ENCODE measurements at places on chromosomes 7 and 10.

GRCh38 chr10:108601851-108602250 lies 1321.5 kb downstream of the XPNPEP1 start:
- DNase-seq: no peak

- no peak for DNase-seq
Measured at GRCh38 chr10:27020243-27020642, 80.1 kb downstream of the ANKRD26 start.

DNA sequence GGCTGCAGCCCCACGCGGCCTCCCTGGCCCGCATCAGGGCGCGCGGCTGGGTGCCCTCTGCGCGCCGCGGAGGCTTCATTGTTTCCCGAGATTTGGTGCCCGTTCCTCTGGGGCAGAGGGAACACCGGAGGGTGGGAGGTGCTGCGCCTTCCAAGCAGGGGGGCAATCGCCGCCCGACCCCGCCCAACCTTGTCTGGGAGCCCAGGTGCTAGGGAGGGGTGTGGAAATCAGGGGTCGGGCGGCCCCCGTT lies 1.0 kb upstream of the NRP1 start:
- DNase-seq: no peak

- no peak for DNase-seq
Measured at GRCh38 chr10:27717861-27718260, 27.8 kb downstream of the MKX start.

- DNase-seq: no peak
Measured at GRCh38 chr10:81995254-81995653, 120.3 kb downstream of the NRG3 start.

- DNase-seq: no peak
Measured at GRCh38 chr7:30931161-30931928, 19.7 kb downstream of the AQP1 start.

GRCh38 chr7:91137788-91138368 lies 126.4 kb upstream of the FZD1 start:
- DNase-seq: no peak

DNA sequence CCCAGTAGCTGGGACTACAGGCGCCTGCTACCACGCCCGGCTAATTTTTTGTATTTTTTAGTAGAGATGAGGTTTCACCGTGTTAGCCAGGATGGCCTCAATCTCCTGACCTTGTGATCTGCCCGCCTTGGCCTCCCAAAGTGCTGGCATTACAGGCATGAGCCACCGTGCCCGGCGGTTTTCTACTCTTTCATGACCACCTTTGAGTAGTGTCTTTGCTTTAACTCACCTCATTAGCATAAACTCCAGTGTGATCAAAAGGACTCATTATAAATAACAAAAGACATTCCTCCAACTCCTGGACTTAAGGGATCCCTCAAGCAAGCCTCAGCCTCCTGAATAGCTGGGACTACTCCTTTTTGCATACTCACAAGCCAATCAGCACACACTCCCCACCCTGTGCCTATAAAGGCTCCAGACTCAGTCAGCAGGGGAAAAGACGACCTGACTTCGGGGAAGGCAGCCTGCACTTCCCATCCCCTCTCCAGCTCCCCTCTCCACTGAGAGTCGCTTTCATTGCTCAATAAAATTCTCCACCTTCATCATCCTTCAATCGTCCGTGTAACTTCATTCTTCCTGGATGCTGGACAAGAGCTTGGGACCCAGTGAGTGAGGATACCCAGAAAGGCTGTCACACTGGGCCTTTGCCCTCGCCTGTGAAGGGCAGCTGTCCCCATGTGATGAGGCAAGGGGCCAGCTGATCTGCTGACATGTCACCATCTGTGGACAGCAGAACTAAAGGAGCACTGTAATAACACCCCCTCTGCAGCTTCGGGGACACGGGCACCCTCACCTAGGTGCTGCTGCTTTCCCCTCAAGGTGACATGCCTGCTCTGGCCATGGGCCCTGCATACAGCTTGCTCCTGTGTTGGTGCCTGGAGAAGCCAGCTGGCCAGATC lies 35.0 kb upstream of the EIF4H start:
- no peak for DNase-seq

DNA sequence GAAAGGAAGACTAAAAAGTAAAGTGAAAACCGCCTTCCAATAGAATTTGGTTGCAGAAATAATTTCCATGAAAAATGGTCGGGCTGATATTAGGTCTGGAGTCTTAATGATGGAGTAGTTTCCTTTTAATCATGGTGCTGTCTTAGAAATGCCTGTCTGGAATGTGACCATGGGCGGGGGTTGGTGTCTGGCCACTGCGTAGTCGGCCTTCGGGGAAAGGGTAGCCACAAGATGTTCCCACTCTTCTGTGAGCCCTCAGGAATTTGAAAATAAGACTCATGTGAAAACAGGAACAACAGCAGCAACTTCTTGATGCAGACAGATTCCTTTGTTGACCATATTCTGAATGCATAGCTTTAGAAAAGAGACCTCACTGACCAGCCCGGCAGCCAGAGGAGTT lies 176.8 kb downstream of the KIAA1217 start:
- DNase-seq: no peak

DNA sequence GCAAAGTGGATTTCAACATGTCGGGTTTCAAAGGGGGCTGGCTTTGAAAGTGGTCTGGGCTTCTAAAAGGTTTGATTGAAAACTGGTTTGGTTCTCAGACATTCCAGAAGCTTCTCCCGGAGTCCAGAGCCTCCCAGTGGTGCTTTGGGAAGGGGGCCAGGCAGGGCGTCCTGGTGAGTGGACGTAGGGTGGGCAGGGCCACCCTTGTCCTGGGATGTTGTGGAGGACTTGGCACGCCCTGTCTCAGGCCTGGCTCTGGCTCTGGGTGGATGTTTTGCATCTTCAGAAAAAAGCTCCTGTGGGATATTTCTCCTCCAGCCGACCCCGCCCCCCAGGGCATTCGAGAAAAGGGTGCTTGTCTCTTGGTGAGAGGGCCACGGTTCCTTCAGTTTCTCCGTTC lies 31.2 kb downstream of the GRIFIN start:
- no peak for DNase-seq

GRCh38 chr10:86690657-86691084 lies 22.4 kb downstream of the LDB3 start:
- DNase-seq: no peak

DNA sequence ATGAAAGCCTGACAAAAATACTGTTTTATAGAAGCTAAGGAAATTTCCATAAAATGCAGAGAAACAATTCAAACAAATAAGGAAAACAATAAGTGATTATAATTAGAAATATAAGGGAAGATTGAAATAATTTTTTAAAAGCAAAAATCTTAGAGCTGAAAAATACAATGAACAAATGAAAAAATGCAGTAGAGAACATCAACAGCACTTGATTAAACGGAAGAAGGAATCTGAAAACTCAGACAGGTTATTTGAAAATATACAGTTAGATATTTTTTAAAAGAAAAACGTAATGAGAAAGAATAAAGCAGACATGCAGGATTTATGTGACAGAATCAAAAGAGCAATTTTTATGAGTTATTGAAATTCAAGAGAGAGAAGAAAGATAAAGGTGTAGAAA lies 279.1 kb upstream of the MAGI2 start:
- DNase-seq: no peak

GRCh38 chr7:5377816-5378215 lies 45.8 kb downstream of the TNRC18 start:
- no peak for DNase-seq

GRCh38 chr7:101731502-101732084 lies 85.8 kb upstream of the CUX1 start:
- no peak for DNase-seq

- no peak for DNase-seq
Measured at GRCh38 chr10:58291538-58292174, 22.7 kb downstream of the CISD1 start.

- no peak for DNase-seq
Measured at GRCh38 chr7:158362001-158362400, 225.6 kb downstream of the PTPRN2 start.

DNA sequence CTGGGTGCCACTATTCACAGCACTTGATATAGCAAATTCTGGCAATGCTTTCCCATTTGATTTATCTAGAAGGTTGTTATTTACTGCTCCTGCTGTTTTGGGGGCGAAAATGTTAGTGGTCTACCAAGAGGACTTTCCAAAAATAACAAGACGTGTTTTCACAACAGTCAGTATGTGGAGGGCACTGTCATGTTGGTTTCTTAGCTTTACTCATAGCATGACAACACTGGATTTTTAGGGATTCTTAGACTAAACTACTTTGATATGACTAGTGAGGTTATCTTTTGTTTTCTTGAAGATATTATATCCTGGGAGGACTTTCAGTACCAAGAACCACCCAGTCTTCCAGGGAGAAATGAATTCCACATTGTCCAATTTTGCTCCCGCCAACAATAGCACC lies 49.4 kb downstream of the NUDCD3 start:
- DNase-seq: no peak

- DNase-seq: no peak
Measured at GRCh38 chr10:124142006-124142739, 48.8 kb upstream of the CHST15 start.

GRCh38 chr7:133958822-133959221 lies 168.3 kb upstream of the LRGUK start:
- no peak for DNase-seq

- DNase-seq: no peak
Measured at GRCh38 chr10:101018118-101018599, 12.8 kb downstream of the PDZD7 start.

- DNase-seq: no peak
Measured at GRCh38 chr7:8229927-8230326, 32.0 kb downstream of the ICA1 start.

- DNase-seq: no peak
Measured at GRCh38 chr10:58266826-58267712, 625 bp downstream of the IPMK start.

GRCh38 chr10:43702936-43703281 lies 54.2 kb upstream of the ZNF32 start:
- no peak for DNase-seq

GRCh38 chr7:138527746-138528223 lies 67.7 kb downstream of the TRIM24 start:
- DNase-seq: no peak

DNA sequence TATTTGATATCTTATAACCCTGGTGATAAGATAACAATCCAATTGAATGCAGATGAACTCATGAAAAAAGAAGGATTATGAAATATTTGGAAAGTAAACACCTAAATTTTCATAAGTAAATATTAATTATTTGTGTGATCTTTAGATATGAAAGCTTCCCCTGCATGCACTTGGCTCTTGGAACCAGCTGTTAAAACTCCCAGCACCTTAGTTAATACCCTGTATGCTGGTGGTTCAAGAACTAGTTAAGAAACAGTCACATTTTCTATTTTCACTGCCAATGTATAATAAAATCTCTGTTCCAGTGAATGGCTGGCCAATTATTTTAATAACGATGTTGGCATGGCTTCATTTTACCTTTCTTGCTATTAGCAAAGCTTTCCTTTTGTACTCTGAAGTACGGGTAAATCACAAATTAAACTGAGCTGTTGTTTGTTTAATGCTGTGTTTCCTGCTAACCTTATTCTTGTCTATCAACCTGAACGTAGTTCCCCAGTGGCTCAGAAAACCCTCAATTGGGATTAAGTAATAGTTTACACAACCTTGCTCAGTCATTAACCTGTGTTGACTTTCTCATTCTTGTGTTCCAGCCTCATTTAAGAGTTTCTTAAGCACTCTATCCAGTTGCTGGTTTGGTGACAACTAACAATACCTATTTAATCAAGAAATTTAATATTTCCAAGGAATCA lies 38.9 kb downstream of the MET start:
- no peak for DNase-seq

- no peak for DNase-seq
Measured at GRCh38 chr7:12861070-12861469, 173.6 kb downstream of the ARL4A start.

DNA sequence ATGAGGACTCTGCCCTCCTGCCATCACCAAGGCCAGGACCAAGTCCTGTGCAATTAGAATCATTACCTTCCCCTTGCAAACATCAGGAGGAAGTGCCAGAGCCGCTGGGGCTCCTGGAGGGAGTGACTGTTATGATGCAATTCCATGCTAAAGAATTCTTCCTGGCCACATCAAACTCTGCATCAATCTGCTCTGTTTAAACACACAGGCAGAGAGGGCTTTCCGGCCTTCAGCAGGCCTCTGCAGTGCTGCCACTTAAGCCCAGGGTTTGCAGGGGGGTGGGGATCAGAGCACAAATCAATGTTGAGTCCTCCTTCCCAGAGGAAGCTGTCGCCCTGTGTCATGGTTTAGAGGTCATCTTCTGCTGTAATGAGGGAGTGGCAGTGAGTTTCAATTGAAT lies 58.1 kb downstream of the CTBP2 start:
- DNase-seq: no peak

DNA sequence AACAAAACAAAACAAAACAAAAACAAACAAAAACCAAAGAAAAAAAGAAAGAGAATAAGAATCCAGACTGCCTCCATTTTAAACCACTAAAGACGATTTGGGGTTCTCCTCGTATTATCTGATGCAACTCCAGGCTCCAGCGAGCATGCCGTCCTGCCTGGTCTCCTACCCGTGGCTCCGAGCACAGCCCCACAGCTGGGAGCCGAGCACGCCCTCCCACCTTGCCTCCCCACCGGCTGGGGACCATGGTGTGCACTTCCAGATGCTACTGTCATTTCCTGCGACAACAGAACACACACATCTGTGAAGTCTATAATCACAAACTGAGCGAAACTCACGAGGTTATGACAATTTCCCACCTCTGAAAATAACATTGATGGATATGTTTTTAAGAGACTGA lies 113.1 kb downstream of the ADARB2 start:
- DNase-seq: no peak

DNA sequence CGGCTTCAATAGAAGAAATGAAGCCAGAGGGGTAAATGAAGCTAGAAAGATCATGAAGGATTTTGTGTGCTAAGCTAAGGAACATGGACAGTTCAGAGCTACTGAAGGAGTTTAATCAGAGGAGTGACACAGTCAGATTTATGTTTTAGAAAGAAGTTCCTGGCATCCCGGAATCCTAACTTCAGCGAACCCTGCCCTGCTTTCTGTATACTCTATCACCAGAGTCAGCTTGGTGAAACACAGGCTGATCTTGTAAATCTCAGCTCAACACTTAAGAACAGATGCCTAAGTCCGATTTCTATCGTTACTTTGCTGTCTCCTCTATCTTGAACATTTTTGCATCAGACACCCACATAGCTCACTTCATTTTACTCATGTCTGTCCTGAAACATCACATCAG lies 9.1 kb downstream of the AHR start:
- DNase-seq: no peak

- DNase-seq: no peak
Measured at GRCh38 chr10:73910764-73911552, at the start of gene PLAU. PLAU (plus strand) TSS chr10:73911132; CDS start chr10:73911556, 424 bp downstream.

All from cortex of kidney (tissue), 1 donor.